ENCODE measurements at places on chromosomes 5 and 9.

GRCh38 chr9:4689021-4689420 is 9.7 kb downstream of the CDC37L1 start:
- DNase-seq: no peak

DNA sequence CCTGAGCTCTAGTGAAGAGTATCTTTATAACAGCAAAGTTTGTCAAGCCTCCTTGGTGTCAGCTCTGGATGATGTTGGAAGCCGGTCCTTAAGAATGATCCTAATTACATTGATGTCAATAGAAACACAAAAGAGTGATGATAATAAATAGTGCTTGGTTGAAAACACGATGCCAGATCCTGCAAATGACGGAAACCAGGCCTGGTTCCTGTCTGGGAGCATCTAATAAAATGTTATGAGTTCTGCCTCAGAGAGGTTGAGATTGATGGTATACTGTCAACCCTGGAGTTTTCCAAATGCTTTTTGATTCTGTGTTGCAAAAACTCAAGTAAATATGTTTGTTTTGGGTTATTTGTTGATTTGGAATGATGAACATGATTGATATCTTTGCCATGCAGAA is 23.3 kb downstream of the HMHB1 start:
- no peak for DNase-seq

GRCh38 chr5:122607818-122608217 is 167.1 kb upstream of the SNX2 start:
- no peak for DNase-seq

- no peak for DNase-seq
These were observed 96.3 kb upstream of the MEF2C start for GRCh38 chr5:88979244-88979643.
